NCI-H524 treated with DMSO at 0.1 percent for 48 hours (cell line): ENCODE measurements at places on chromosomes 7 and 10.

GRCh38 chr7:126696256-126697038, 556.3 kb downstream of the GRM8 start:
- DNase-seq = peak; percentile 63

- DNase-seq = no peak
Measured at GRCh38 chr7:95407751-95408150, 11.6 kb upstream of the PON3 start.

- DNase-seq = no peak
Measured at GRCh38 chr7:143068446-143068845, 16.3 kb downstream of the OR6V1 start.

GRCh38 chr10:66505003-66505657, 420.7 kb upstream of the LRRTM3 start:
- no peak for DNase-seq

- DNase-seq = no peak
Measured at GRCh38 chr7:149741629-149742028, 31.8 kb downstream of the ZNF467 start.

GRCh38 chr7:27142580-27143022, 880 bp downstream of the HOXA5 start:
- DNase-seq = no peak

- no peak for DNase-seq
Measured at GRCh38 chr10:118810796-118811505, 56.2 kb upstream of the CACUL1 start.

DNA sequence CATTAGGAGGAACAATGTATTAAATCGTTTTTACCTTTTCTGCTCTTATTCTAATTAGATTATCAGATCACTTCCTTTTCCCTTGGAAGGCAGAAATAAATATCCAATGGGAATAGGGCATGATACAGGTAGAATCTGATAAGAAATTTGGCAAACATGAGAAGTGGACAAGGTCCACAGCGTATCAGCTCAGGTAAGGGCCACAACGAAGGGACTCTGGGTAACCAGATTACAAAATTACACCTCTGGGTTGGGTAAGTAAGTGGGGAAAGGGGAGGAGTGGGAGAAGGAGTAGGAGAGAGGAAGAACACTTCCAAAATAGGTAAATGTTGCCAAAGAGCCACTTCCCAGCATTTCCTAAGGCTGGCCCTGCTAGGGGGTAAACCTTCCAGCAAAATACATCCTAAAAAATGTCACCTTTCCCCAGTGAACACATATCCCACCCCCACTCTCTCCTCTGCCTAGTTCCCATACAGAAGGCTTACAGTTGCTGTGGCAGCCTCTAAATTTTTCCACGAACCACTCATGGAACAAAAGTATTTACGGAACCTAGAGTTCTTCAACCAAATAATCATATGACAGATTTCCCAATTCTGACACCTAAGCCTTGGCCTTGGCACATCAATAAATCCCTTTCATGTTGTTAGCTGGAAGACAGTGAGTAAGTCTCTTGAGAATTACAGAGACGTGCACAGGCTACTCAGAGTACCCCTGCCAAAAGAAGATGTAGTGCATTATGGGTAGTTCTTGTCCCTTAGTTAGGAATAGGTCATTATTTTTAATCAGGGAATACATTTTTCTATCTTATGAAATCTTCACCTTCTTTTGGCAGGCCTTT, 51.5 kb upstream of the DLX6 start:
- DNase-seq = no peak

DNA sequence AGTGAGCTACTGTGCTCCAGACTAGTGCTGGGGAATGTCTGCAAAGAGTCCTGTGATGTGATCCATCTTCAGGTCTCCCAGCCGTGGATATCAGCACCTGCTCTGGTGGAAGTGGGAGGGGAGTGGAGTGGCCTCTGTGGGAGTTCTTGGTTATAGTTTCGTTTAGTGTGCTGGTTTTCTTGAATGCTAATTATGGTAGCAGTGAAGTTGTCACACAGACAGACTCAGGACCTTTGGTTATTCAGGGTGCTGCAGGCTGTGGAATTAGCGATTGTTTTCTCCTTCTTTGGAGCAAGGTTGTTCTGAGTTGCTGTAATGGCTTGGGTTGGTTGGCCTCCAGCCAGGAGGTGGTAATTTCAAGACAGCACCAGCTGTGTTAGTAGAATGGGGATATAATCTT, 132.7 kb upstream of the HGF start:
- no peak for DNase-seq

DNA sequence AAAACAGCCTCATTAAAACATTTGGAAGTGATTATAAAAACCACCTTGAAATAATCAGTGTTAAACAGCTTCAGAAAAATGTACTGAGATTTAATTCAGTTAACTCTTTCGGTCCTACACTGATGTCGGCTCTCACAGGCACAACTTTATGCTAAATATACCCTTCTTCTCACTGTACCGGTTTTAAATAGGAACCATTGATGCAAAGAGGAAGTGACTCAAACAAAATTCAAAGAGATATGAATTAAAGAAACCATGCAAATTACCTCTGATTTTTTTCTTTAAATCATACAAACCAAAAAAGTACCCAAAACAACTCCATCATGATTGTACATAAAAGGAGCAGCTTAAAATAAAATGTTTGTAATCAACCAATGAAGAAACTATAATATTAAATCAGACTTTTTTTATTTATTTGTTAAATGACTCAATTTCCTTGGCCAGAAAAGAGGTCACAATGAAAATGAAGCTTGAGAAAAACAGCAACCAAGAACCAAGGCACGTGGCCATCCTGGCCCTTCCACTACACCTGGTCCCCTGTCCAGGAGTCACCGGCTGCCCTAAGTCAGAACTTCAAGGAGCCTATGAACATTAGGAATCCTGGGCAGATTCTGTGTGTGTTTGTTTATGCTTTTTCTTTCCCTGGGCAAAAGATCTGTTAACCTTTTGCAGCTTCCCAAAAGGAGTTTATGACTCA, 73.0 kb upstream of the CABCOCO1 start:
- no peak for DNase-seq

DNA sequence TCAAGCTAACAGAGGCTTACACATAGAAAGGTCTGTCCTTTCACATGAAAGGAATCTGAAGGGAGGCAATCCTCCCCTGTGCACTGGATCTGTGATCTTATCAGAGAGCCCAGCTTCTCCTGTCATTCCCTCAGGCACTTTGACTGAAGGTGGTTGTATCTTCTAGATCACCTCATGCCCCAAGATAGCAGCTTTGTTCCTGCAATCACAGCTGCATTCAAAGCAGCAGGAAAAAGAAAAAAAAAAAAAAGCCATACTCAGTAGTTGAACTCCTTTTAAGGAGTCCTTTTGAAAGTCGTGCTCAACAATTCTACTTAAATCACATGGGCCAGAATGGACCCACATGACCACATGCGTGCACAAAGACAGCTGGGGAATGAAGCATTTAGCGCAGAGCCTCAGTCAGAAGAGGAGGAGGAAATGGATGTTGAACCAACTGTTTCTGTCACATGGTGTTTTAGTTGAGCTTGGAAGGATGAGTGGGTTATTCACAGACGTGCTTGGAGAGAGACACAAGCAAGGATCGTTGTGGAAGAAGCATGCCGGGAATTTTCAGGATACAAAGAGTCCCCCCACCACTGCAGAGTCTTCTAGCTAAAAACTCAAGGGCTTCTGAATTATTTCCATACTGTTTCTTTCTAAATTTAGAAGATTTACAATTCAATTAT, 13.0 kb upstream of the PFKP start:
- DNase-seq = no peak

DNA sequence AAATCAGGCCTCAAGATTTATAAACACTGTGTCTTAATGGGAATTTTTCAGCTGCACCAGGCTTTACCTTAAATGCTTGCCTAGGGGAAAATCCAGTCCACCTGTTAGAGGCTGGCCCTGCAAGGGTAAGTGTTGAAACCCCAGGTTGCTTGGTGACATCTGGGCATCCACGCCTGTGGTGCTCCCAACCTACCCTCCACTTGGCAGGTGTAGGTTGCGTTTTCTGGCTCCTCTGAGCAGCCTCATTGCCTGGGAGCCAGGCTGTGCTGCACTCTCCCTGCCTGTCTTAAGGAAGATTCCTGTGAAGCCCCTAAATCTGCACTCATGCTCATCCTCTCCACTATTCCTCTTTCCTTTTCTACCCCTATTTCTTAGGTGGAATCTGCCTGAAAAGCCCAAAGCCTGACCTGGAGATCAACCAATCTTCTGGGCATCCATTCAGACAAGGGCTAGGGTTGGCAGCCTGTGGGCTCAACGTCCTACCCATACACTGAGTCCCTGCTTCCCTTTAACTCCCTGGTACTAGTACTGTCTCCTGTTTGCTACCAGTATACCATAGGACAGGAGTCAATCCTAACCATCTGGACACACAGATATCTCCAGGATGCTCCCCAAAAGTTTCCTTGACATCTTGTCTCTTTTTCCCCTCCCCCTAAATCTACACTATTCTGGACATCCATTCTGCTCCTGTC, 150.4 kb downstream of the PDE1C start:
- no peak for DNase-seq

DNA sequence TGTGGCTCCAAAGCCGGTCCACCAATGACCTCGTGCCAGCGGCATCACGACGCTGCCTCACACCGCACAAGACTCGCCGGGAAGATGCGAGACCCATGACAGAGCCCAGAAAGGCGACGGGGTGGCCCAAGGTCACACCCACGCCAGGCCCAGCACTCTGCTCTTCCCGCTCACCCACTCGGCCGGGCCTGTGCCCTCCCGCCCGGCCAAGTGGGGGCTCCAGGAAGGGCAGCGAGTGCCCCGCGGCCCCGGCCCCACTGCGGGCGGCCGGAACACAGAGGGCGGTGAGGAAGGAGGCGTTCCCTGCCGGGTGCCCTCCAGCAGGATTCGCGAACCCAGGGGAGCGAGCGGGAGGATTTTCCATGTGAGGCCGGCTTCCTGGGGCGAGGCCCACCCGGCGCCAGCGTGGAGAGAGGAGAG, 56.3 kb downstream of the PDGFA start:
- DNase-seq = no peak

GRCh38 chr7:18505870-18506460, 10.4 kb downstream of the HDAC9 start:
- no peak for DNase-seq

GRCh38 chr7:93006480-93007095, 111.2 kb downstream of the SAMD9 start:
- DNase-seq = no peak

- peak; percentile 99 for DNase-seq
Measured at GRCh38 chr7:147541261-147541660, 1049.3 kb upstream of the C7orf33 start.

DNA sequence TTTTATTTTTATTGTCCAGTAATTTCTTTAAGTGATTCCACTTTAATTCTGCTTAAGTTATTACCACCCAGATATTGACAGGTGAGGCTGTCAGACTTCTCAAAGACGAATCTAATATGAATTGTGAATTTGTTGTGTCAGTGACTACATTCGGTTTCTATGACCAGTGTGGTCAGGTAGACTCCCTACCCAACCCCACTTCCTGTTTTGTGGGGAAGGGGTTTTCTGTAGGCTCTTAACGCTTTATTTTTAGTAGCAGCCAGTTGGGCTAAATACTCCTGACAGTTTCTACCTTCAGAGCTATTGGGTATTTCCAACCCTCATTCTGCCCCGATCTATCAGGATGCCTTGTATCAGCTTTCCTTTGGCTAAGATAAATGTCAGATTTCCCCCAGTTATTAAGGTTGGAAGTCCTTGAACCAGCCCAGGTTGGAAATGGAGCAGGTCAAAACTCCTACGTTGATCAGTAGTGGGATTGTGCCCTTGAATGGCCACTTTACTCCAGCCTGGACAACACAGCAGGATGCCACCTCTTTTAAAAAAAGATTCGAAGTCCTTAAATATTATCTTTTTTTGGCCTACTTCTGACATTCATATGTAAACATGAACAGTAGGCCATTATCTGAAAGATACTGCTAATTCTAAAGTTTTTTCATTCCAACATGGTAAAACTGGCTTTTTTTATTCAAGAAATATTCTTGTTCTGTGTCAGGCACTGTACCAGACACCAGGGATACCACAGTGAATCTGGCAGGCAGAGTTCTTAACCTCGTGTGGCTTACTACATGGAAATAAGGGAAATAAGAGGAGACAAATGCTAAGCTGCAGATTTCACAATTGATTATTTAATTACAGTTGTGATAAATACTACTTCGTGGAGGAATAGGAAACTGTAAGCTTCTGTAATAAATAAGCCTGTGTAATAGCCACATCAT, 133.3 kb upstream of the SAMD8 start:
- no peak for DNase-seq

GRCh38 chr10:131031346-131031745, 280.2 kb downstream of the TCERG1L start:
- no peak for DNase-seq

GRCh38 chr10:33594475-33594874, 260.0 kb upstream of the NRP1 start:
- DNase-seq = no peak
